ENCODE measurements at places on chromosomes 7 and 10. TPM values are rescaled to one million over a fixed set of nuclear protein-coding genes. Genes with fewer than 3 reads are reported as not detected.

Gene CALML5
- total RNA-seq: not detected

Gene CTTNBP2
- total RNA-seq: 18.6 TPM

Gene AKR1C4
- not detected for total RNA-seq

Gene CPA4
- not detected for total RNA-seq

Gene CH25H
- 0.78 TPM for total RNA-seq

Gene NCF1
- 3.6 TPM for total RNA-seq

Gene OR13A1
- total RNA-seq: not detected

Gene PPP1R3C
- 3.7 TPM for total RNA-seq

Gene CYP2C8
- total RNA-seq: 0.90 TPM

Gene HOXA7
- total RNA-seq: 8.7 TPM

Gene MSS51
- 2.7 TPM for total RNA-seq

Gene CRTAC1
- total RNA-seq: 35.1 TPM

Gene METTL27
- total RNA-seq: 3.6 TPM

Gene C10orf62
- total RNA-seq: 1.7 TPM

Gene TAC1
- total RNA-seq: 62.8 TPM

Gene TAS2R5
- 1.8 TPM for total RNA-seq

Gene PPIA
- total RNA-seq: 803 TPM

Gene UTF1
- total RNA-seq: not detected

Gene PNLIPRP3
- total RNA-seq: not detected

Gene CFAP46
- 1.4 TPM for total RNA-seq

Gene HGF
- total RNA-seq: 3.3 TPM

Gene LIPN
- not detected for total RNA-seq

Gene INTS1
- 56.9 TPM for total RNA-seq

Gene LIPK
- not detected for total RNA-seq

Gene EMX2
- 0.44 TPM for total RNA-seq

Gene PDZD7
- total RNA-seq: 2.2 TPM

Gene GRM8
- total RNA-seq: 0.66 TPM

Gene H2BK1
- not detected for total RNA-seq

Gene MYL10
- not detected for total RNA-seq

Gene PDE1C
- 10.6 TPM for total RNA-seq

Gene ELFN1
- total RNA-seq: 2.4 TPM

Gene SMO
- total RNA-seq: 62.6 TPM

Gene CEP55
- not detected for total RNA-seq

Gene CALHM3
- total RNA-seq: not detected

Gene LEP
- 26.7 TPM for total RNA-seq

Gene AOAH
- total RNA-seq: 7.5 TPM

Gene CYP26C1
- total RNA-seq: 2.2 TPM

Gene AKR1C8
- not detected for total RNA-seq

Gene FGFR2
- total RNA-seq: 9.0 TPM

Gene SLC16A12
- total RNA-seq: 25.8 TPM

Gene ZNF467
- total RNA-seq: 3.3 TPM

Gene THAP5
- 26.1 TPM for total RNA-seq

Gene C7orf33
- not detected for total RNA-seq

Gene PODXL
- 35.7 TPM for total RNA-seq

Gene ZNF800
- 50.0 TPM for total RNA-seq

Gene LDB3
- 5.4 TPM for total RNA-seq

Gene AIFM2
- total RNA-seq: 17.9 TPM

Gene ABCB4
- total RNA-seq: 0.42 TPM

Gene CYP2C19
- not detected for total RNA-seq

Gene WNT8B
- total RNA-seq: not detected

Gene CTNNA3
- total RNA-seq: 36.1 TPM

Gene IGF2BP3
- total RNA-seq: 0.59 TPM

Gene BTBD16
- total RNA-seq: not detected

Gene CWF19L1
- total RNA-seq: 24.9 TPM

Gene NAT16
- not detected for total RNA-seq

Gene SAMD9L
- total RNA-seq: 14.4 TPM

Measured in tibial nerve (tissue), 4 donors.